Spleen (tissue), 13 donors: ENCODE measurements at places on chromosomes 13 and 19.

DNA sequence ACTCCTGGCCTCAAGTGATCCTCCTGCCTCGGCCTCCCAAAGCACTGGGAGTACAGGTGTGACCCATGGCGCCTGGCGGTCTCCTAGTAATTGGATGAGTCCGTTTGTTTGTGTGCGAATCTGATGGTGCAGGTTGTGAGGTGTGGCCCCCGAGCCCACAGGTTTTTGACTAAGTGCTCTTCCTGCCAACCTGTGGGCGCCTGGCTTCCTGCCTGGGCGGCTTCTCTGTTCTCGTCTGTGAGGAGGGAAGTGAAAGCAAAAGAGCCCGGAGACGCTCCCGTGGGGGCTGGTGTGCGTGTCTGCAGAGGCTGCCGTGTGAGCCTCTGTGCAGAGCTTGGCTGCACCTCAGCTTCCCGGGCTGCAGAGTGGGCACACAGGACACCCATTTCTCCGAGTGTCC lies 10.0 kb downstream of the ARHGAP45 start:
- peak; percentile 98 for DNase-seq

DNA sequence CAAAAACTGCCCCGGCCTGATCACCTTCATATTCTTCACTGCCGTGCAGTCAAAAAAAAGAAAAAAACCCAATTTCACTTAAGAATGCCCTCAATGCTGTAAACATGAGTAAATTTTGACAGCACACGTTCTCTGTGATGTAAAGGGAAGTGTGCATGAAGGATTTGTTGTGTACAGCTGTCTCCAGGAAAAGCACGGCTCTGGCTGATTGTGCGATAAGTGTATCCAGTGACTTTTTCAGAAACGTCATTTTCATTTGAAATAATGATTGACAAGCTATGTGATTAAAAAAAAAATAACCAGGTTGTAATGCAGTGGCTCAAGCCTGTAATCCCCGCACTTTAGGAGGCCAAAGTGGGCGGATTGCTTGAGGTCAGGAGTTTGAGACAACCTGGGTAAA lies 39.6 kb downstream of the ANKRD10 start:
- DNase-seq: no peak

DNA sequence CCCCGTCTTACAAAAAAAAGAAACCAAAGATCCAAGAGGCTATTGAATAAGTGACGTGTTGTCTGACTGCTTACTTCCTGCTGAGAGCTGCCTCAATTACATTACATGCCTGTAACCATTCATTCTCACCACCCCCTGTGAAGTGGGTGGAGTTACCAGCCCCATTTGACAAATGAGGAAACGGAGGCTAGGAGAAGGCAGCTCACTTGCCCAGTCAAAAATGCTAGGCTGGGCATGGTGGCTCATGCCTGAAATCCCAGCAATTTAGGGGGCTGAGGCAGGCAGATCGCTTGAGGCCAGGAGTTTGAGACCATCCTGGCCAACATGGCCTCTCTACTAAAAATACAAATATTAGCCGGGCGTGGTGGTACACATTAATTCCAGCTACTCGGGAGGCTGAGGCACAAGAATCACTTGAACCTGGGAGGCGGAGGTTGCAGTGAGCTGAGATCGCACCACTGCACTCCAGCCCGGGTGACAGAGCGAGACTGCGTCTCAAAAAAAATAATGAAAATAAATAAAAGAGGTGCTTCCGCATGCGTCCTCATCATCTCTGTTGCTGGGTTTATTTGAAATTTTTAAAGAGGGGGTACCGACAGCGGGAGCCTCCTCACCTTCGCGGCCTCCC lies 499 bp downstream of the LSM7 start:
- peak; percentile 72 for DNase-seq

DNA sequence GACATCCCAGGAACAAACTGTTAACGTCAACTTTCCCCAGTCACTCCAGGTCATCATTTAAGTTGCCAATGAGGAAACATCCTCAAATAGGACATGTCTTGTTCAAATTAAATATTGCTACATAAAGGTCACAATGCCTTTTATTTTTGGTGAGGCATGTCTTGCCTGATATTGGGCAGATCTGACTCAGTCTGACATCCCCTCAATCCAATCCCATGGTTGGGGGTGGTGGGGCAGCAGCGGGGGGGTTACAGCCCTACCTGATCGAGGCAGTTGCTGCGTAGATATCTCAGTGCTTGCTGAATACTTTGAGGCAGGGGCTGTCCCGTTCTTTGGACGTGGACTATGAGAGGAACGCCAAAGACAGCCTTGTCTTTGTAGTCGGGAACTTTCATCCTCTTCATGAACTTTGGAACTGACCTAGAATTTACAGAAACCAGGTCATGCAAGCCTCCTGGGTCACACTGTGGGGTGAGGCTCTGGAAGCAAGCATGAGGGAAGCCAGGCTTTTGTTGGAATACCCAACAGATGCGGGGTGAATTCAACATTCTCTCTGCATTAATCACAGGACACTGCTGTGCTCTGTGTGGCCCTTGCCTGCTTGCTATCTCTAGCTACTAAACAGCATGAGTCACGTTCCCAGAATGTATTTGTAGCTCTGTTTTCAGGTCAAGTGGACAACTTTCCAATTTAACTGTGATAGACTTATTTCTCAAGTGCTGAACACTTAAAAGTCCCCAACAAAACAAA lies 109.8 kb downstream of the KL start:
- DNase-seq: no peak

GRCh38 chr13:58080806-58081205 lies 449.3 kb downstream of the PCDH17 start:
- no peak for DNase-seq

- DNase-seq: no peak
Observed at GRCh38 chr19:15634105-15634504, 6.6 kb upstream of the CYP4F3 start.

GRCh38 chr13:44730099-44730498 lies 154.0 kb upstream of the TSC22D1 start:
- no peak for DNase-seq

DNA sequence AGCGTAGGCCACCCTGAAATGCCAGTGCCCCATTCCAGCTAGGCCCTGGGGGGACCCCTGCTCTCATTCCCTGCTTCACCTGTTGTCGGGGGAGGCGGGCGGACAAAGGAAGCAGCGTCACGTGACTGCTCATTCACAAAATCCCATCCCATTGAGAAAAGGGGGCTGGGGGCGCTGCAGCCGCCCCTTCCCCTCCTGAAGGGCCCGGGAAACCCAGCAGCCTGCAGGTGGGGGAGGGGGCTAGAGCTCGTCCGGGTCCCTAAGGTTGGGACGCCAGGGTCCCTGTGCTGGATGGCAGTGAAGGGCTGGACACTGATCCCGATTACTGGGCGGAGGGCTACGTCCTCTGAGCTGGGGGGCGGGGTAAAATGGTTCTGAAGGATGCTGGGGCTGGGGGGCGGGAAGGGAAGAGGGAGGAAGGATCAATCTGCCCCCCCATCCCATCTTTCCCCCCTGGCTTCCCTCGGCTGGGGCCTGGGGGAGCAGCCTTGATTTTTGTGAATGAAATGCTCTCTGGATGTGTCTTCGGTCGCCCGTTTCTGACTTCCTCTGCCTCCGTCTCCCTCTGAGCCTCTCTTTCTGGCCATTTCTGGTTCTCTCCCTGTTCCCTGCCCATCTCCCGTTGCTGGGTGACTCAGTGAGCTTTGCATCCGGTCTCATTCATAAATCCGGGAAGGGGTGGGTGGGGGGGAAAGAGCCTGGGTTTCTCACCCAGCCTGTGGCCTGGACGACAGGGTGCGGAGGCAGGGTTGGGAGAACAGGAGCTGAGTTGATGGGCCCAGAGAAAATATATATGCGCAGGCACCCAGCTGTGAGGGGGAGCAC lies 816 bp downstream of the SPRED3 start:
- no peak for DNase-seq

- DNase-seq: no peak
Observed at GRCh38 chr19:2288818-2289713, 7.1 kb upstream of the PEAK3 start.

DNA sequence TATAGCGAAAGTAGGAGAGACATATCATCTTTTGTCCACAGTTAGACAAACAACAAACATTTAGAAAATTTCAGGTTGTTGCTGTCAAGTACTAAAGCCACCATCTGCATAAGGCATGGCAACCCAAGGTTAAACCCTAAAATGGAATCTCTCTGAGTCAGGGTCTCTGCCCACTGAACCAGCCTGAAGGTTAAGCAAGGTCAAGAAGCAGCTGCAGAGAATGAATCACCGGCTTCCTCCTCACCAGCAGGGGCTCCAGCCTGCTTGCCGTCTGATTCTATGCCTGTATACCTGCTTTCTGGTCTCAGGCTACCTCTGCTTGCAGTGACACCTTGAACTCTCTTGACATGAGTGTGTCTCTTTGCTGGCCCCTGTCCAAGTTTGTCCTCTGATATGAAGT lies 726.2 kb upstream of the SGCG start:
- no peak for DNase-seq
